Activated gamma-delta T cell treated with Interleukin-2 at 50 U/mL for 16 hours (primary cell): ENCODE measurements at places on chromosomes 11 and 22.

GRCh38 chr11:65880844-65881421 lies 1.3 kb downstream of the CTSW start:
- no peak for DNase-seq

- DNase-seq = no peak
Measured at GRCh38 chr22:34903416-34903815, 162.5 kb upstream of the ISX start.

- no peak for DNase-seq
Measured at GRCh38 chr11:104968355-104968855, at the start of gene CASP4. CASP4 (minus strand) TSS chr11:104968574; CDS start chr11:104968525, 49 bp downstream.

GRCh38 chr22:23514322-23515038 lies 65.6 kb downstream of the IGLL1 start:
- DNase-seq = no peak

- DNase-seq = no peak
Measured at GRCh38 chr22:41815716-41816115, 15.2 kb downstream of the CCDC134 start.

GRCh38 chr11:72278905-72279304 lies 34.9 kb upstream of the PHOX2A start:
- no peak for DNase-seq

DNA sequence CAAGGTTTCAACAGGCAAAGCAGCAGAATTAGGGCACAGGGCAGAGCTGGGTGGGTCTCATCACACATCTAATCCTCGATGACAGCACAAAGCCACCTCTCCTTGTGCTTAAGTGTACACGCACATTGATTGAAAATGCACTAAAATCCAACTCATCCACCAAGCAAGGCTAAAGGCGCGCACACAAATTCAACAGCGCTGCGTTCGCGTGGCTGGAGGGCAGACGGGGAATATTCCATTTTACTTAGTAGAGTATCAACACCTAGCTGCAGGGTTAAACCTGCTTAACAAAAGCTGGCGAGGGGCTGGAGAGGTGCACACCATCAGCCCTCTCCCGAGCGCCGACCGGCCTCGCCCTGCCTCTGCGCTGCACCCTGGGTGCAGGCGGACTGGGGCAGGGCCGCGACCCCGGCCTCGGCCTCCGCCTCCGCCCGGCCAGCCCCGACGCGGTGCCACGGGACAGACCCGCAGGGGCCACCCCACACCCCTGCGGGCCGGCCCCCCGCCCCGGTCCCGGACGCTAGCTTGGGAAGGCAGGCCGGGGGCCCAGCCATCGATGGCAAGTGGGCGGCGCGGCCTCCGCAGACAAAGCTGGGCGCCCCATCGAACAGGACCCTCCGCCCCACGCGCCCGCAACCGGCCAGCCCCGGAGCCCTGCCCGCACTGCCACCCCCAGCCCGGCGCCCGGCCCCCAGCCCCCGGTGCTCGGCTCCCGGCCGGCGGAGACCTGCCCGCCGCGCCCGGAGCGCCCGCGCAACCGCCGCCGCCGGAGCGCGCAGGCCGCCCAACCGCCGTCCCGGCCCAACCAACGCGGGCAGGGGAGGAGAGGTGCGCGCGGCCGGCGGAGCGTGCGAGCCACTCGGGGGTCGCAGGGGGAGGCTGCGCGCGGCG lies 929 bp downstream of the PRDM10 start:
- DNase-seq = no peak

GRCh38 chr11:86193297-86194095 lies 51.1 kb upstream of the EED start:
- peak; percentile 60 for DNase-seq

DNA sequence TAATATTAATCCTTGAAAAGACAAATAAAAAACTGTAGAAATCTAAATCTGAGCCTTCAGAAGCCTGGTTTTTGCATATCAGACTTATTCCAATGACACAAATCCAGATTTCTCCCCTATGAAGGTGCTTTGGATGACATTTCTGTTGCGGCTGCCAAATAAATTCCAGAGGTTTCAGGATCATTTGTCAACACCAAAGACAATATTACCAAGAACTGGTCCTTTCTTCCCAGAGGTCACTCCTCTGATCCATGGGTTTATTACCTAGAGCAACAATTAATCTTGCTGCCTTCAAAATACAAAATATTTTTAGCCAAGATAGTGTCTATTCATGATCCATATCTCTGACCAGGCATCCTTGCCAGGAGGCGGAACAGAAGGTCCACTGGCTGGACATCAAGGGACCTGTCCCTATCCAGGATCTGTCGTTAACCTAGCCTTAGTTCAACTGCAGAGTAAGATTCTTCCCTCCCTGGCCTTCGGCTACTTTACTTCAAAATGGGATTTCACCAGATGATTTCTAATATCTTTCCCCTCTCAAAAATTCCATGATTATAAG lies 4.9 kb downstream of the CADM1 start:
- DNase-seq = no peak

DNA sequence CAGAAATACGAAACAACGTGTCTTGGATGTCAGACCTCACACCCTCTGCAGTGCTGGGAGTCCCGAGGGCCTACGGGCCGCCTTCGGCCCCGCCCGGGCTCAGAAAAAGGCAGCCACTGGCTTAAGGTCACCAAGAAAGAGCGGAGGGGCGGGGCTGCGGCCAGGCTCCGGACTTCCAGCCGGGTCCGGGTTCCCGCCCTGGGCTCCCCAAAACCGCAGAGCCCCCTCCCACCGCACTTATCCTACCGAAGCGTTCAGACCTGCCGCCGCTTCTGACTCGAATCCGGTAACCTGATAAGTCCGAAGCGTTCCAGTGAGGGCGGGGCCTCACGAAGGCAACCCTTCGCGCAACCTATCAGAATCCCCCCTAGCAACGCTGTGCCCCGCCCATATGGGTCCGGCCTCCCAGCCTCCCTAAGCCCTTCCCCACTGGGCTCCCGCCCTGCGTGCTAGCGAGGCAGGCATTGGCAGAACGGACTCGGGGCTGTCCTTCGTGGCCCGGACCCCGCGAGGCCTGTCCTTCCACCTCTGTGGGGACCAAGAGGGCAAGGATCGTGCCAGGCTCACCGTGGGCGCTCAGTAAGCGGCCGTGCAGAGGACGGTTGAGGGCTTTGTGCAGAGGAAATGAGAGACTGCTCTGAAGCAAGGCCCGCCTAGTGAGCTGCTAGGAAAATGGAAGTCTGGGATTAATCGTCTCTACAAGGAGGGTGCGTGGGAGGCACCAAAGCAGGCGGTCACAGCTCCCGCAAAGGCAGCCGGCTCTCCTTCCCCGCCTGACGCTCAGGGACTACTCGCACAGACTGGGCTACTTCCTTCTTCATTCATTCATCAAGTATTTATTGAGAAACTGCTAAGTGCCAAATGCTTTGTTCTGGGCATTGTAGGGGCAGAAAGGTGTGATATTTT lies at the start of gene NAGA:
Gene NAGA, minus strand, starts transcription at position 296 of the 906 bp plus-strand sequence. CDS start 515 bp downstream, outside the sequence.
- DNase-seq = peak; percentile 86

DNA sequence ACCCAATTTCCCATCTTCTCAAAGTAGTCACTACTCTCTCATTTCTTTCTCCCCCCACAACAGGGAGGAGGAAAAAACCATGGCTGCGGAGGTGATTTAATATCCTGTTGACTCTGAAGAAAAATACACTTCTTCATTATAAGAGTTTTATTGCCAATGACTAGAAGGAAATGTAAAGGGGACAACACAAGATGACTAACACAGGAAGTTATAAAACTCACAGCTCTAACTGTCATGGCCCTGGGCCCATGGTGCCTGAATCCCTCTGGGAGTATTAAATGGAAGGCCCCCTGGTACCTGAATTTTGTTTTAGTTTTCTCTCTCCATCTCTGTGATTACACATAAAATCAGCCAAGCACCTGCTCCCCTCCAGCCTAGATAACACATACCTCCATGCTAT lies 352.8 kb upstream of the FAT3 start:
- no peak for DNase-seq

- DNase-seq = no peak
Measured at GRCh38 chr11:70183483-70184176, 19.5 kb upstream of the FADD start.

GRCh38 chr22:20455709-20456063 lies 18.1 kb upstream of the SCARF2 start:
- no peak for DNase-seq

- no peak for DNase-seq
Measured at GRCh38 chr22:37115032-37115431, 5.5 kb upstream of the TMPRSS6 start.
